ENCODE measurements at places on chromosomes 12 and 14. TPM values are rescaled to one million over a fixed set of nuclear protein-coding genes. Genes with fewer than 3 reads are reported as not detected.

PLEKHD1 gene
- total RNA-seq = not detected

AGAP2 gene
- 0.76 TPM for total RNA-seq

MDGA2 gene
- total RNA-seq = 0.70 TPM

- no peak for DNase-seq
These were observed 31.5 kb downstream of the ITPR2 start for GRCh38 chr12:26801486-26801885.

DNA sequence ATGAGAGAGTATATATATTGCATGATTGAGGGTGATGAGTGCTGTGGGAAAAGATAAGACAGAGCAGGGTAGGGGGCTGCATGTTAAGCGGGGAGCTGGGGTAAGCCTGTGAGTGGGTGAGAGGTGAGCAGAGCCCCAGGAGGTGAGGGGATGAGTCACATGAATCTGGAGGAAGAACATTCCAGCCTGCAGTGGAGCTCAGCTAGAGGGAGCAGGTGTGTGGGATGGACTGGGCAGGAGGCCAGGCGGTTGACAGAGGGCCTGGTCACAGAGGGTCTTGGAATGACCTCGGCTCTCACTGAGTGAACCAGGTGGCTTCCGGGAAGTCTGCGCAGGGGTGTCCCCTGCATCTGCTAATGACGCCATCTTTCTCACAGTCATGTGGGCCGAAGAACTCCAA, 44.4 kb downstream of the GIT2 start:
- DNase-seq = peak; percentile 21

DNA sequence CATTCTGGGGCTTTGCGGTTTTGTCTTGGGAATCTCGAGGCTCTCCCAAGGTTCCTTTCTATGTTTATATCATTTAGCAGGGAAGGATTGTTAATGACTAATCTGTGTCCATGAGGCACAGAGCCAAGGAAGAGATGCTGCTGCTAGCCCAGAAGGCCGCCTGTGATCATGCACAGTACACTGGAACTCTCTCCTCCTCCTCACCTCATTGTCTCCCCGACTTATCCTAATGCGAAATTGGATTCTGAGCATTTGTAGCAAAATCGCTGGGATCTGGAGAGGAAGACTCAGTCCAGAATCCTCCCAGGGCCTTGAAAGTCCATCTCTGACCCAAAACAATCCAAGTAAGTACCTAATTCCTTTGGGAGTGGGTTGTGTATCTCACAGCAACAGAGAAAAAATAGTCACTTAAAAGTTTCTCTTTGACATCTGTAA, at the start of gene NR1H4:
Gene NR1H4 (plus strand): TSS at position 151 of the 435 bp plus-strand sequence. CDS start 19,458 bp downstream, outside the sequence.
- no peak for DNase-seq

GRCh38 chr12:110084314-110085015, 36.1 kb upstream of the C12orf76 start:
- DNase-seq = no peak

DNA sequence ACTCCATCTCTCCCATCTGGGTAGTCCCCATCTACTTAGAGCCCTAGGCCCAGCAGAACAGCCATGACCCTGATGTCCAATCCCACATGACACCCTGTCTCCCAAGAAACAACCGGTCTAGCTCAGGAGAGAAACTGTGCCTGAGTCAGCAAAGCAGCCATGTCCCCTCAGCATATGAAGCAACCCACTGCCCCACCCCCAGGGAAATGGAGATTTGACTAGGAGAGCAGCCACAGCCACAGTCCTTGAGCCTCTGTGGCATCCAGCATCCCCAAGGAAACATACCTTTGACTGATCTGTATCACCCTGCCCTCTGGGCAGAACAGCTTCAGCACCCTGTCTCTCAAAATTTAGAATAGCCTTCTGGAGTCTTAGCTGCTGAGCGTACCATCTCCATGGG, 641.9 kb upstream of the FBXO33 start:
- no peak for DNase-seq

DNA sequence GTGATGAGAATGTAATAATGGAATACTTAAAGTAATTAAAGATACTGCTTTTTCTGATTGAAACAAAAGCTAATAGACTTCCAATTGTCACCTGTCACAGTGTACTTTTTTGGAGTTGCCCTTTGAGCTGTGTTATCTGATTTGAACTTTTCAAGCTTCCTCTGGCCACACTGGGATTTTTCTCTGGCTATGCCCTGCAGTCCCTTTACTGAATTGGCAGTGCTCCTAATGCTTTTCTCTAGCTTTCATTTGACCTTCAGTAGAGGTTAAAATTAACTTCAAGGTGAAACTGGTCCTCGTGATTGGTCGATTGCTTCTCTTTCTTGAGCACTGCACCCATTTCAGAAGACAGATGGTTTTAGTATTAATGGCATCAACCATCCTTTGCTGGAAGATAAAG, 89.2 kb downstream of the CRADD start:
- no peak for DNase-seq

Data from hepatocyte (in vitro differentiated cells).